ENCODE measurements at places on chromosomes 7 and 10.

- no peak for DNase-seq
These were observed 114.1 kb upstream of the SLC26A5 start for GRCh38 chr7:103560136-103560535.

DNA sequence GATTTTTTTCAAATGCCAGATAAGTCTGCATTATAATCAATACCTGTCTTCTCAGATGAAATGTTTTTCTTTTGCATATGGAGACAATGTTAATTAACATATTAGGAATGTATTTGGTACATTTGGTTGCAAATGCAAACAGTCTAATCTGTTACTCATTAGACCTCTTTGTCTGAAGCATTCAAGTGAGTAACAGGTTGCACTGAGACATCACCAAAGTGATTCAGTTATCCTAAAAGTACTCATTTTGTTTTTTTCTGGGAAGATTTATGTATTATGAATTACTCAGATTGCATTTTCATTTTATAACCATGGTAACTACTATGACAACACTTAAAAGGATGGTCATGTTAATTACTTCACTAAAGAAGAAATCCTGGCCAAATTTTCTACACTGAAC lies 513.6 kb downstream of the HTR7 start:
- DNase-seq: no peak

DNA sequence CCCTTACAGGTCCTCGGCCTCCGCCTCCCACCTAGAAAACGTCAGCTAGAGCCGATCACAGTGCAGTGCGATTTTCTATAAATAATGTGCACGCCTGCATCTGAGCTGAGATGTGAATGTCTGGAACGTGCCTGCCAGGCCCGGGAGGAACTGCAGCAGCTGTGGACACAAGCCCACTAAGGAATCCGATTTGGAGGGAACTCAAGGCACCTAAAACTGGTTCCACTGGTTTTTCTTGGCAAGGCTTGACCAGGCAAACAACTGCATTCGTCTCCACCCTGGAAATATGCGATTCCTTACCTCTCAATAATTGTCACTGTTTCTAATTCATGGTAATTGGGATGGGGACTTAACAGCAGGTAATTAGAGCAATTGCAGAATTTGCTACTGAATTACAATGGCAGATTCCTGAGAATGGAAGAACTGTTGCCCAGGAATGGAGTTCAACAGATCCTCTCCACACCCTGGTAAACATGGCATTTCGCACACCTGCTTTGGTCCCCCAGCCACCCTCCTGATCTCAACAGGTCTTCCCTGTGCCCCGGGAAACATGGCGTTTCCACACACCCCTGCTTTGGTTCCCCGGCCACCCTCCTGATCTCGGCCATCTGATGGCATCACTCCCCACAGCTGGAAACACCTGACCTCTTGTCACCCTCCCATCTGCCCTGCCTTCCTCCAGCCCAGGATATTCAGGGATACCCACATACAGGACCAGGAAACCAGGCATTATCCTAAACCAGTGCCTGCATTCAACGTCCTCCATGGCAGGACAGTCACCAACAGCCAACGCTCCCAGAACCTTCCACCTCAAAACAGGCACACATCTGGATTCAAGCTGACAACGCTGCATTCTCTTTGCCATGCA lies 76.0 kb downstream of the DIP2C start:
- DNase-seq: no peak

DNA sequence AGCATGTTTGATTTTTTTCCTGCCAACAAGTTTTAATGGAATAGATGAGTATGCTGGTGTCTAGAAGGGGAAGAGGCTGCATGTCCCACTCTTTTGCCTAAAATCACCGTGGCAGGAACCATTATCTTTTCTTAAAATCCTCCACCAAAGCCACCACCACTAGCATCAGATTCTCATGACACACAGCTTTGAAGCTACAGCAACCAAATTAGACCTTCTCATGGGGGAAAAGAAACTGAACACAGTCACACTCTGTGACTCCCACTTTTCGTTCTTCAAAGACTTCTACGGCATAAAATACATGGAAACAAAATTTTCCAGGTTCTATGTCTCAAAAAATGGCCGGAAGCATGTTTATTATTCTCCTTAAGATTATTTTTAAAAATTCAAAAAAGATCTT lies 81.8 kb downstream of the SGMS1 start:
- DNase-seq: no peak
